PC-3 (cell line): ENCODE measurements at places on chromosomes 6 and 20.

DNA sequence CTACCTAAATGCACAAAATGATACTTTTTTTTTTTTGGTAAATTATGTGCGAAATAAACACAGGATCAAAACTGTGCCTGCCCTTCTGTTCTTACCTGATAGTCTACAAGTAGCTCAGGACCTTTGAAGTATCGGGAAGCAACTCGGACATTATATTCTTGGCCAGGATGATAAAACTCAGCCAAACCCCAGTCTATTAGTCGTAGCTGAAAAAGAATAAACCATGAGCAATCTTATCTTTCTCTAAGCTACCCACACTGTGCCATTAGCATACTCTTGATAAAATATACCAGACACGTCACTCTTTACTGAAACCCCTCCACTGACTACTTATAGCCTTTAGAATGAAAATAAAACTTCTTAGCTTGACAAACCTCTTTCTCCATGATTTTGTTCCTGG is 29.8 kb upstream of the TBC1D20 start:
- DNase-seq: no peak

GRCh38 chr6:18101271-18101670 is 21.2 kb downstream of the NHLRC1 start:
- peak; percentile 26 for DNase-seq

GRCh38 chr6:28988536-28989311 is 16.4 kb downstream of the ZNF311 start:
- DNase-seq: no peak

- peak; percentile 73 for DNase-seq
These were observed 27.8 kb downstream of the LRRN4 start for GRCh38 chr20:6026051-6026450.

DNA sequence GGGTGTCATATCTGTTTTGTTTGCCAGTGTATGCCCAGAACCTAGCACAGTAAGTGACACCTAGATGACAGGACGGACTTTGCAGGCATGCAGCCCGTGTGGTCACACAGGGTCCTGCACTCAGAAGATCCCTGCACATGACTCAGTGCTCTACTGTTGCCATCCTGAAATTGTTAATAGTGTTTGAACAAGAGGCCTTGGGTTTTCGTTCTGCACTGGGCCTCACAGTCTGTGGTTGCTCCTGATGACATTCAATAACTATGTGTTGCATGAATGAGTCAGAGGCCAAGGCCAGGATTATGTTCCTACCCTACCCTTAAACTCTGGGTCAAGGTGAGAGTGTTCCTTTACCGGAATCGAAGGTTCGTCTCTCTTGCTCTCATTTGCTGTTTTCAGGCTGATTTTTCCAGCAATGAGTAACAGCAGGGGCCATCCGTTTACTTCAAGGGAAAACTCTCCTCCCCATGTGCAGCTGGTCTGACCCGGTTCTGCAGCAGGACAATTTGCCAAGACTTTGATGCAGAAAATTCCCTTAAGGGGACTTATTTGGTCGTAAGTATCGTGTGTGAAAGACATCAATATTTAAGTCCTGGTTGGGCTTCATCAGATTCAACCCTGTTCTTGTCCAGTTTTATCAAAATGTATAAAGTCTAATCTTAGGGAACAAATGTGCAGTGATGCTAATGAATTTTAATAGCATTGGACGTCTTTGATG is 13.0 kb upstream of the PFDN4 start:
- peak; percentile 59 for DNase-seq

DNA sequence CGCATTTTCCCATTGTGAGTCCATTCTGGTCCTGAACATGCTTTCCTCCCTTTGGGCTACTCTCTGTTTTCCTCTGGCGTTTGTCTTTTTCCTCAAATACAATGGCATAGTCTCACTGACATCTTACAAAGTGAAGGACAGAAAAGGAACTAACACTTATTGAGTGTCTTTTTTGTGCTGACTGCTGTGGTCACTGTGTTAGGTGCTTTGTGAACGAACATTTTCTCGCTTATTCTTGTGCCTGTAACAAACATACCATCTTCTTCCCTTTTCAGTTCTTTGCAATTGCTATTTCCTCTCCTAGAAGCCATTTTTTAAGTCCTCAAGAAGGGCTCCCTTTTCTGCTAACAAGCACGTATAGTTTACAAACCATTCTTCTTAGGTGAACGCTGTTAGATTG is 15.4 kb downstream of the FIG4 start:
- DNase-seq: no peak

DNA sequence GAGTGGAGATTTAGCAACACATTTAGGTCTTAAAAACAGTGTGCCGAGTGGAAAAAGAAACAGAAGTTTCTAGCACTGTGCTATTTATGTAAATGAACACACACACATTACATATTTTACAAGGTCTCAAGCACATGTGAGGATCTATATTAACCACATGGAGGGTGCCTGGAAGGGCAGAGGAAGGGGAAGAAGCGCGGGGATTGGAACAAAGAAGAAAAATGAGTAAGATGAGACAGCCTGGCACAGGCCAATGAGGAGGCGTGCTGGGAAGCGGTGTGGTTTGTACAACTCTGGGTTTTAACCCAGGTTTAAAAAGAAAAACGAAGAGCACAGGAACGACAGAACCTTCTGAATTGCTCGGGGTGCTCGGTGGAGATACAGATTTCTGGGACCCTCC is 5.7 kb downstream of the KCNG1 start:
- DNase-seq: no peak

DNA sequence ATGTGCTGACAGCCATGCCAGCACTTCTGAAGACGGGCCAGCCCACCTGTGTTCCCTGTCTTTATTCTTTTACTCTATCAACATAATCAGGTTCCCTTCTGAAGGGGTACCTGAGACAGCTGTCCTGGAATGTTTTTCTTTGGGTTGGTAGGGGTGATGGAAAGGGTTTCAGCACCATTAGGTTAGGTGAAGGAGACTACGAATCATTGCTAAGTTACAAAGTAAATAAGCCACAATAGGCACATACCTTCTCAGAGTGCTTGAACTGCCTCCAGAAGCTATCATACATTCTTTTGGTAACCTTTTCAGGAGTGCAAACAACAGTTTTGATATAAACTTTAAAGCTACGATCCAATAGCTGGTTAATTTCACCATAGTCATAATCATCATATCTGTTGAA is 106.3 kb downstream of the SESN1 start:
- DNase-seq: peak; percentile 25

DNA sequence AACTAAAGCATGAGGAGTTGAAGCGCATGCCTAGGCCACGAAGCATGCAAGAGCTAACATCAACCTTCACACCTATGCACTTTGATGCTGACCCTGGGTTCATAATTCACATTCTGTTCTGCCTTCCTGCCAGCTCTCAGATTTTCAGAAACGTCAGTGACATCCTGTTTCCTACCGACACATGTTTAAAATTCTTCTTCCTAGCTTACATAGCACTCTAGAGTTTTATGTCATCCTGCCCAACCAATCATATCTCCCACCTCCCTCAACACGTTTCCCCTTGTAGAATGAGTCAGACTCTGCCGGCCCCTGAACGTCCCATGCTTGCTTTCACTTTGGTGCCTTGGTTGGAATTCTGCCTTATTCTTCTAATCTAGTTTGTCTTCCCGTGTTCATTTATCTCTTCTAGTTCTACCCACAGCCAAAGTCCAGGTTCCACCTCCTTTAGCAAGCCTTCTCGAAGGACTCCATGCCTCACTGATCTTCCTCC is 97.2 kb upstream of the MAP7 start:
- no peak for DNase-seq

DNA sequence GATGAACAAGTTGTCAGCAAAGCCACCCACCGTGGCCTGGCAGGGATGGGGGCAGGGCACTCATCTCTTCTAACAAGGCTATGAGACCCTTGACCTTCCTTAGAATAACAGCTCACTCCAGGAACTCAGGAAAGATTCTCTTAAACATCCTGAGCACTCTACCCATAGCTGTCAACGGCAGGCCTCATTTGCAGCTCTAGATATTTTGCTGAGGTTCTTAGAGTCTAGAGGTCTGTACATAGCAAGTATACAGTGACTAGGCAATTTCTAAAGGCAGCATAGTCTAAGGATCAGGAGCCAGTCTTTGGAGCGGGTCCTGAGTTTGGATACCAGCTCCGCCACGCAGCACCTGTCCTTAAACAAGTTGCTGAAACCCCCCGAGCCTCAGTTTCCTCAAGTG is 11.7 kb downstream of the TRERF1 start:
- no peak for DNase-seq

GRCh38 chr6:105135907-105136430 is 43.8 kb downstream of the POPDC3 start:
- DNase-seq: no peak

DNA sequence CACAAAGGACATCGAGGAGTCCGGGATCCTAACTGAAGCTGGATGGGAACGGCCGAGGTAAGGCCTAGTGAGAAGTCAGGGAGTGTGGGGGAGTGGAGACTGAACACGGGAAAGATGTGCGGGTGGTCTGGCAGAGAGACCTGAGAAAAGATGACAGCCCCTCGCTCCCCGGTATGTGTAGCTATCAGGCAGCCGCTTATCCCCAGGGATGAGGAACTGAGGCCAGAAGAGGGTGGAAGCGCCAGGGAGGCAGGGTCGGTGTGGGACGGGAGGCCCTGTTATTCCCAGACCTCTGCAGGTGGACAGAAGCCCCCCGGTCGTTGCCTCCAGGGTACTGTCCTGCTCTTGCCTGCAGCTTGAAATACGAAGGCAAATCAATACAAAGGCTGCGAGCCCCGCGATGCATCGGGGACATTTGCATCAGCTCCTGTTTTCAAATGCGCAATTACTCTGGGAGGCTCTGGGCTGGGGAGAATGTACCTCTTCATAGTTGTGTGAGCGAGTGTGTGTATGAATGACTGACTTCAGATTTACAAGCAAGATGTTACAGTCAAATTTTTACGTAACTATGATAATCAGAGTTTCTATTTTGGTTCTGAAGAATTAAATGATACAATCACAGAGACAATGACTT is 221.3 kb downstream of the QKI start:
- no peak for DNase-seq

GRCh38 chr6:43308990-43309477 is 408 bp upstream of the CRIP3 start:
- DNase-seq: no peak

DNA sequence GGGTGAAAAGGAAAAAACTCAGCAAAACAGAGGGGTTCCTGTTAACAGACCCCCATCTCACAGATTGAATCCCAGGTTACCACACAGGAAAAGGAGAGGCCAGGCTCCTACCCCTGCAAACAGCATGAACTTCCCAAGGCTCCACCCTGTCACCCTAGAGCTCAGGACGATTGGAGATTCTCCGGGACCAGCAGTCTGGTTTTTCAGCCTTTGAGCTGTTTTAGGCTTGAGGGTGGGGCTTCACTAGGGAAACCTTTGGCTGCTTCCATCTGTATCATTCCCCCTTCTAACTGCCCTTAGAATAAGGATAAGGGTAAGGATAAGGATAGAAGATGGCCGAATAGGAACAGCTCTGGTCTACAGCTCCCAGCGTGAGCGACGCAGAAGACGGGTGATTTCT is 16.0 kb downstream of the C6orf58 start:
- no peak for DNase-seq

DNA sequence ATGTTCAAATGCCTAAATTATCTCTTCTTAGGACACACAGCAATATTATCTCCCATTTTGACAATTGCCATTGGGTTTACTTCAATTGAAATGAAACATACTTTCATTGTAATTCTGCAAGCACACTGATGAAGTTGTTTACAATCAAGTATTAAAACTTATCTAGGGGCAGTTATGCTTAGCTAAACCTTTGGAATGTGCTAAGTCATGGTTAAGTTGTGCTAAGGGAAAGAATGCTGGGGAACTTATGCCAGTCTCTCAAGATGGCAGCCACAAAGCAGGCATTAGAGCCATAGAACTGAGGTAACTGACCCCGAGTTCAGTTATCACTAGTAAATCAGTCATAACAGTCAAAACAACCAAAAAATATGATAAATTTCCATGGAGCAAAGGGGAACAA is 59.1 kb upstream of the NT5E start:
- DNase-seq: no peak

DNA sequence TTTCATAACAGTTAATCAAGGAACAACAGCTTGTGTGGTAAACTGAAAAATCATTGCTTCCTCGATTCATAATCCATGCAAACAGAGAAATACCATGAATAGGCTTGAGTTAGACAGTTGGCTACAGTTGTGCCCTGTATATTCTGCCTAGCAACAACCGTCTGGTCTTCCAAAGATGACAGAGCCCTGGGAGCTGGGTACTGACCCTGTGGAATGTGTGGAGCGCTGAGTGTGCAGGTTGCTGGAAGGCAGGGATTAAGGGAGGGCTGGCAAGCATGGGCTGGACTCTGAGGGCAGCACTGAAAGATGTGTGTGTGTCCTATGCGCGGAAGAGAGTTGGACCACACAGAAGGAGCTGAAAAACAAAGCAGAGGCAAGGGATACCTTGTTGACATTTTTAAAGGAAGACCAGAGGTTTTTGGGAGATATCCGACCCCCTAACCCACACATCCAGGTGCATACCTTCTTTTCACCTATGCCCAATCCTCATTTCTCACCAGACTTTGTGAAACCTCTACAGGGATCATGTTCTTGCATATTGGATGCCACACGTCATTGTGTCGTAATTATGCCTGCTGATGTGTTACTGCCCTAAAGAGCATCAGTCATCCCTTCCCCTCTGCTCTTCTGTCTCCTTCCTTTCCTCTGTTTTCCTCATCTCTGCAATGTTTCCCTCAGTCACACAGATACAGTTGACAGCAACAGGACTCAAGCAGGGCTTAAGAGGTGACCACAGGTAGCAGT is 58.2 kb upstream of the VGLL2 start:
- peak; percentile 16 for DNase-seq
